ENCODE measurements at places on chromosomes 3 and 15.

DNA sequence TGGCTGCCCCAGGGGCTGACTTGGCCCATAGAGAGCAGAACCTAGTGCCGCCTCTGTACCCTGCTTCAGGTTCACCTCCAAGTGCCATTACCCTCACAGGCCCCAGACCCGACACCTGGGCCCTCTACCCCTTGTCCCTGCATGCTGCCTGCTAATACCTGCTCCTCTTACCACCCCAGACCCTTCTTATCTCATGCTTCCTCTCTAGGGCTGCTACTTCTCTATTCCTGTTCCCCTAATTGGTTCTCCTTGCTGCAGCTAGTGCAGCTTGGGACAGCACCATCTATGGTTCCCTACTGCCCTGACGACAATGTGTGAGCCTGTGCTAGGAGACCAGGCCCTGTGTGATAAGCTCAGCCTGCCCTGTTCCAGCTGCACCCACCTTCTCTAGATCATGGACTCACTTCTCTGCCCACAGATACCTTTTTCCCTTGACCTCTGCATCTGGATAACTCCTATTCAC lies 15.3 kb downstream of the HDAC11 start:
- no peak for DNase-seq

DNA sequence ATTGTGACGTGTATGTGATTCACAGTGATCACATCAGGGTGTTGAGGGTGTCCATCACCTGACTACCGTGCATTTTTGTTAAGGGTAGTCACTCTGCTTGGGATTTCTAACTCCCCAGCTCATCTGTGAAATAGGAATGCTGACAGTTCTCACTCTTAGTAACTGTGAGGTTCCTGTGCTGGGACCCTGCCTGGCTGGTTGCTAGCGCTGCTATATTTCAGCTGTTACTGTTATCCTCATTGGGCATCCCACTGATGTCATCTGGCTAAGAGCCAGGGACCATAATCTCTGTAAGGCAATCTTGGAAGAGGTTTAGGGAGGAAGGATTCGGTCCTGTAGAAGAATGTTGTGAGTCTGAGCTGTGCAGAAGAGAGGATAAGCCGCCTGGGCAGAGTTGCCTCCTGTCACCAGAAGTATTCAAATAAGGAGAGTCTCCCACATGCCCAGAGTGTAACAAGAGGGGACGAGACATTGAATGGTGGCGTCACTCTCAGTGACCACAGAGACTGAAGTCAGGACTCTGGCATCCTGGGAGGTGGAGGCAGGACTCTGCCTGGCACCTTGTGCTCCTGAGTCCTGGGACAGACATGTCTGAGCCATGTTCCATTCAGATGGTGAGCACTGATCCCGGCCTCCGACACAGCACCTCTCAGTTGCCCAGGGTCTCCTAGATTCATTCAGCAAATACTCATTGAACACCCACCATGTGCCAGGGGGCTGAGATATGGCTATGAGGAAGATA lies 52.2 kb downstream of the FBLN2 start:
- no peak for DNase-seq

- DNase-seq, result no peak
These were observed 4.0 kb downstream of the HIGD1A start for GRCh38 chr3:42800251-42800650.

DNA sequence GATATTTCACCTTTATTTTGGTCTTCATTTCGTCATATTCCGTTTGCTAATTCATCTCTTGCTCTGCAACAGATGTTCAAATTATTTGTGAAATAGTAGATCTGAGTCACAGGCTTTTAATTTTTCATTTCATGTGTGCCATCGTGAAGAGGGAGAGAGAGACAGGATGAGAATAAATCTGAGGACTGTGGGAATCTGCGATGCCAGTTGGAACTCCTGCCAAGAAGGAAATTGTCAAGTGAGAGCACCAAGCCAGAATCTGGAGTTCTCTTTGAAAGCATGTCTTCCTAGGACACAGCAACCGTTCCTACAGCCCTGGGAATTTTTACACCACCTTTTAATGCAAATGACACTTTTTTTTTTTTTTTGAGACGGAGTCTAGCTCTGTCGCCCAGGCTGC lies 48.8 kb downstream of the NSMCE3 start:
- DNase-seq, result no peak

GRCh38 chr3:2517500-2518172 lies 419.0 kb downstream of the CNTN4 start:
- DNase-seq, result no peak

DNA sequence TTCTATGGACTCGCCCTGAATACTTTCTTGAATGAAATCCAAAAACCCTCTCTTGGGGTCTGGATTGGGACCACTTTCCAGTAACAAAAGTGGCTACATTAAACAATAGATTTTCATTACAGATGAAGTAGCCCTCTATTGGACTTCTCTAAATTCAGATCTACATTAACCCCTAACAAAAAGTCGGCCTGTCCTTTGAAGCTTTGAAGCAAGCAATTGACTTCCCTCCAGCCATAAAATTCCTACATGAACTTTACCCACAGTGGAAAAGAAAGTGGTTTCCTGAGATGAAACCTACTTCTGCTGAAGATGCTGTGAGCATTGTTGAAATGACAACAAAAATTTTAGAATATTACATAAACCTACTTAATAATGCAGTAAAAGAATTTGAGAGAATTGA lies 967.1 kb upstream of the ROBO1 start:
- no peak for DNase-seq

GRCh38 chr15:40282147-40282868 lies 556 bp downstream of the ANKRD63 start:
- no peak for DNase-seq
